ENCODE measurements at places on chromosomes 3 and 15.

DNA sequence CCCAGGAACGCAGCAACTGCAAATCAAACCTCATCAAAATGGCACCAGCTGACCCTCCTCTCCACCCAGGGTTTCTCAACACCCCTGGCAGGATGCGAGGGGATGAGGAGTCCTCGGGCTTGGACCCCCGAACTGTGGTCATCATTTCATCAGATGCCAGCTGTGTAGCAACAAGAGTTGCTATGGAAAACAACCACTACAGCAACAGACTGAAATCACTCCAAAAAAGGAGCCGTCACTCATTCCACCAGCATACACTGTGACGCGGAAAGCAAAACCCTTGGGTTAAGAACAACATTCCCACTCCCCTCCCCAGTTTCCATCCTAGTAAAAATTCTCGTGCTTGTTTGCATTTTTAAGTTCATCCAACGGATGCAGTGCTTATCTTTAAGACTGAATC lies 40.1 kb downstream of the VGLL4 start:
- no peak for DNase-seq

- no peak for DNase-seq
Measured at GRCh38 chr15:101448336-101448735, 41.2 kb downstream of the PCSK6 start.

DNA sequence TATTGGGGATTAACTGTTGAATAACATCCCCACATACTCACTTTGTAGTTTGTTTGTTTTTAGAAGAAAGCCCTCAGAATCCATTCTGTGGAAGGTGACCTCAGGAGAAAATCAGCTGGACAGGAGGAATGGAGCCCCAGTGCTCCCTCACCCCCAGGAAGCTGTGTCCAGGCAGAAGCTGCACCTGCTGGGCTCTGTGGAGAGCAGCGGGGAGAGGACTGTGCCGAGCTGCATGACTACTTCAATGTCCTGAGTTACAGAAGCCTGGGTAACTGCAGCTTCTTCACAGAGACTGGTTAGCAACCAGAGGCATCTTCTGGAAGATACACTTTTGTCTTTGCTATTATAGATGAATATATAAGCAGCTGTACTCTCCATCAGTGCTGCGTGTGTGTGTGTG lies 14.0 kb downstream of the TIGIT start:
- DNase-seq = no peak

GRCh38 chr3:71585131-71585530 lies 1.6 kb upstream of the FOXP1 start:
- no peak for DNase-seq

DNA sequence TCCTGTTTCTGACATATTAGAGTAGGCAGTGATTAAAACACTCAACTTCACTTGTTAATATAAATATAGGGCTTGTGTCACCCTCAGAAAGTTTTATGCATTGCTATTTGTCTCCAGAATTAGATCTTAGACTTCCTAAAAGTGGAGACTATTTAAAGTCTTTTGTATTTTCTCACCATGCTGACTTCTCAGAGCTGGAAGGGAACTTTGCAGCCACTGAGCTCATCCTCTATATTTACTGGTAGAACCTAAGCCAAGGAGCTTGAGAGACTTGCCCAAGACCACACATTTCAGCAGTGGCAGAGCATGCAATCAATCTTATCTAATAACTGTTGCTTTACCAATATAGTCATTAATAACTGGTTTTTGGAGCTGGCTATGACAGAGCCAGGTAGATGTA lies 53.2 kb downstream of the STAC start:
- DNase-seq = no peak

DNA sequence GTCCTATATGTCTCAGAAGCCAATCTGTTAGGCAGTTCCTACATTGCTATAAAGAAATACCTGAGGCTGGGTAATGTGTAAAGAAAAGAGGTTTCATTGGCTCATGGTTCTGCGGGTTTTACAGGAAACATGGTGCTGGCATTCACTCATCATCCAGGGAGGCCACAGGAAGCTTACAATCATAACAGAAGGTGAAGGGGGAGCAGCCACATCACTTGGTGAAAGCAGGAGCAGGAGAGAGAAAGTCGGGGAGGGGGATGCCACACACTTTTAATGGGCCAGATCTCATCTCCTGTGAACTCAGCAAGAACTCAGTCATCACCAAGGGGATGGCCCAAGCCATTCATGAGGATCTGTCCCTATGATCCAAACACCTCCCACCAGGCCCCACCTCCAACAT lies 9.1 kb downstream of the SLC49A4 start:
- DNase-seq = no peak

- peak; percentile 2 for DNase-seq
Measured at GRCh38 chr3:41198526-41198925, 779 bp upstream of the CTNNB1 start.

- no peak for DNase-seq
Measured at GRCh38 chr15:84819291-84819768, 2.2 kb downstream of the ALPK3 start.

GRCh38 chr15:57751177-57751800 lies 44.8 kb downstream of the POLR2M start:
- DNase-seq = no peak

- no peak for DNase-seq
Measured at GRCh38 chr3:117016378-117016777, 306.8 kb downstream of the TUSC7 start.

- DNase-seq = no peak
Measured at GRCh38 chr15:50786871-50787270, 21.4 kb upstream of the SPPL2A start.

DNA sequence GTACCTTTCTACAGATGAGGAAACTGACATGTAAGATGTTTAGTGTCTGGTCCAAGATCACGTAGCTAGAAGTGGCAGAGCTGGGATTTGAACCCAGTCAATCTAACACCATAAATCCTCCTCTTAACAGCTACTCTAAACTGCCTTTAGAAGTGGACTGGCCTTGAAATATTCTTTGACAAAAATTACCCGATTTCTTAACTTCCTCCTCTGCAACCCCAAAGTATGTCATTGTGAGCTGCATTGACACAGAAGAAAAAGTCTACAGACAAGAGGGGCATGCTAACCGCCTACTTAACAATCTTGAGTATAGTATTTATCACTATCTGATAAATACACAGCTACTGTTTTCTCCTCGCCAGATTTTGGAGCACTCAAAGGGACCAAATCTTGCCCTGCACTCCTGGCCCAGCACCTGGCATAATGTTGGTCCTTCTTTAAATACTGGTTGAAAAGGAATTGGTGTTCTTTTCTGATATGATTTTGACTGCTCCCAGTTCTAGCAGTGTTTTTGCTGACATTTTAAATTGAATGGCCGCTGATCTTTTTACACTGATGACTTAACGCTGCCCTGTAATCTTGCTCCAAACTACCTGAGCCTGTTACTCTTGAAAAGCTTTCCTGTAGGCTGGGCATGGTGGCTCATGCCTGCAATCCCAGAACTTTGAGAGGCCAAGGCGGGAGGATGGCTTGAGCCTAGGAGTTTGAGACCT lies 36.9 kb downstream of the ITPR1 start:
- DNase-seq = no peak

DNA sequence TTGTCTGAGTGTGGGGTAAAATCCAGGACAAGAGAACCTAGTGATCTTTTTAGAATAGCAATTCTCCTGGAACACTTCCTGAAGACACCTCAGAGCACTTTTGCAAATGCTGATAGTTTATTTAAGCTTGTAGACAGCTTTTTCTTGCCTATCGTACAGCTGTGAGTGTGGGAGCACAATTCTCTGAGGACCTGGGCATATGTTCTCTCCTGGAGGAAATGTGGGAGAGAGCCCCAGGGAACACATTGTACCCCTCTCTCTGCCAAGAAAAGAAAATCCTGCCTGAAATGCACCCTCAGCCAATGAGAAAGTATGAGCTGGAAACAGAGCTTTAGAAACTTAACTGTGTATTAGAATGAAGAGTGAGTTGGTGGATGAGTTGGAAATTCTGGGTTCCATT lies 308.3 kb upstream of the SEMA6D start:
- DNase-seq = no peak

GRCh38 chr3:168531116-168531515 lies 435.4 kb upstream of the GOLIM4 start:
- DNase-seq = no peak

- no peak for DNase-seq
Measured at GRCh38 chr3:37872413-37873160, 10.9 kb downstream of the CTDSPL start.

DNA sequence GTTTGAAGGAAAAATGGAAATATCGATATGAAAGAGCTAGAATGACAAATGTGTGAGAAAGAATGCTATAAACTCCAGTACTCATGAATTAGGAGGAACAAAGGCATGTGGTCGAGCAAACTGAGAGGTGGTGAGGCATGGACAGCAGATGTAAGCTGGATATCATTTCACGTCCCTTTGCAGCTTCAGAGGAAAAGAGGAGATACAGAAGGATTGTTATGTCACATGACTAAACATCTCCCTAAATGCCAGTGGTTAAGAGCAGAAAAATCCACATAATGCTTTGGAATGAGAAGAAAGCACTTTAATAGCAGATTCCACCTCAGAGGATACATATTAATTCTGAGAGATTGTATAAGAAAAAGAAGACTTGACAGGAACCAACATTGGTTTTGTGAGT lies 248.7 kb downstream of the ZIC4 start:
- DNase-seq = no peak

DNA sequence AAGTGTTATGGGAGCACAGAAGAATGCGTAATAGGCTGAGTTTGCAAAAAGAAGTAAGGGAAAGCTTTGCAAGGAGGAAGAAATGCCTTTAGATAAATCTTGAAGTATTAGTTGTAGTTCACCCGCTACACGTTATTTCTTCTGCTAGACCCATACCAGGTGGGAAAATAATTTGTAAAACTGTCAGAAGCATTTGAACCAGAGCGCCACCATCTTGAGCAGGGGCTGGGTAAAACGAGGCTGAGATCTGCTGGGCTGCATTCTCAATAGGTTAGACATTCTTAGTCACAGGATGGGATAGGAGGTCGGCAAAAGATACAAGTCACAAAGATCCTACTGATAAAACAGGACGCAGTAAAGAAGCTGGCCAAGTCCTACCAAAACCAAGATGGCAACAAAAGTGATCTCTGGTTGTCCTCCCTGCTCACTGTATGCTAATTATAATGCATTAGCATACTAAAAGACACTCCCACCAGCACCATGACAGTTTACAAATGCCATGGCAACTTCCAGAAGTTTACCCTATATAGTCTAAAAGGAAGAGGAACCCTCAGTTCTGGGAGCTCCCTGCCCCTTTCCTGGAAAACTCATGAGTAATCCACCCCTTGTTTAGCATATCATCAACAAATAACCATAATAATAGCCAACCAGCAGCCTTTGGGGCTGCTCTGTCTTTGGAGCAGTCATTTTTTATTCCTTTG lies 50.0 kb upstream of the ZNF280D start:
- DNase-seq = no peak

GRCh38 chr15:85937661-85938060 lies 142.0 kb upstream of the AGBL1 start:
- no peak for DNase-seq

- DNase-seq = no peak
Measured at GRCh38 chr3:48042071-48042760, 26.0 kb upstream of the MAP4 start.

GRCh38 chr15:44308889-44309288 lies 20.4 kb downstream of the GOLM2 start:
- DNase-seq = no peak

- no peak for DNase-seq
Measured at GRCh38 chr3:80097674-80098073, 329.9 kb upstream of the ROBO1 start.

DNA sequence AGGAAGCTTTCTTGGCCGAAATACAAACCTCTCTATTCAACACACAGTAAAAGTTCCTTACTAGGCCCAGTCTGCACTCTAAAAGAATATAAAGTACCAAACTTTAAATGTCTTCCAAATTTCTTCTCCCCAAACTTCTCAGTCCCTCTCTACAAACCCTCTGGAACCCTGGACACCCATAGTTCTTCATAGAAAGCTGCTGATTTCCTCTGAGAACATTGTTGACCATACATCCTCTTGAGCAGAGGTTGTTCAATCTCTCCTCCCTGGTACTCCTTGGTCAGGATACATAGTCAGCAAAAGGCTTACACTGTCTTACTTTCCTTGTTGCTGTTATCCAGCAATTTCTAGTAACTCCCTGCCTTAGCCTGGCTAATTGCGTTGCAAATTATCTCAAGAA lies 3.1 kb upstream of the ACAP2 start:
- DNase-seq = no peak

- no peak for DNase-seq
Measured at GRCh38 chr3:38842266-38842965, 26.4 kb upstream of the SCN10A start.

- DNase-seq = no peak
Measured at GRCh38 chr3:196867155-196867506, 589 bp upstream of the SENP5 start.

- no peak for DNase-seq
Measured at GRCh38 chr15:70196372-70197316, 98.9 kb upstream of the TLE3 start.

- no peak for DNase-seq
Measured at GRCh38 chr15:51799282-51800252, 29.9 kb upstream of the TMOD3 start.

DNA sequence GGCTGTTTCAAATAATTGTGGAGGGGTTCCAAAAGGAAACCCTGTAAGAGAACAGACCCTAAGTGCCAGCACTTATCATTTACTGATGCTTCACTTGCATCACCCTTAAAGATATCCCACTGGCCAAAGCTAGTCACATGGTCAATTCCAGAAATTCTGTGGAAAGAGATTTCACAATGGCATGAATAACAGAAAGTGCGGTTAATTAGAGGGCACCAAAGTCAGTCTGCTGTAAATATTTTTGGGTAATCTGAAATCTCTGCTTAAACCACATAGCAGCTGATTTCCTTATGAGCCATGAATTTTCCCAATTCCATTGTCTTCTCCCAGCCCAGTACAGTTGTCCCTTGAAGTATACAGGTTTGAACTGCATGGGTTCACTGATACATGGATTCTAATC lies 346.1 kb downstream of the SI start:
- no peak for DNase-seq

- no peak for DNase-seq
Measured at GRCh38 chr3:61796911-61797310, 235.5 kb downstream of the PTPRG start.

DNA sequence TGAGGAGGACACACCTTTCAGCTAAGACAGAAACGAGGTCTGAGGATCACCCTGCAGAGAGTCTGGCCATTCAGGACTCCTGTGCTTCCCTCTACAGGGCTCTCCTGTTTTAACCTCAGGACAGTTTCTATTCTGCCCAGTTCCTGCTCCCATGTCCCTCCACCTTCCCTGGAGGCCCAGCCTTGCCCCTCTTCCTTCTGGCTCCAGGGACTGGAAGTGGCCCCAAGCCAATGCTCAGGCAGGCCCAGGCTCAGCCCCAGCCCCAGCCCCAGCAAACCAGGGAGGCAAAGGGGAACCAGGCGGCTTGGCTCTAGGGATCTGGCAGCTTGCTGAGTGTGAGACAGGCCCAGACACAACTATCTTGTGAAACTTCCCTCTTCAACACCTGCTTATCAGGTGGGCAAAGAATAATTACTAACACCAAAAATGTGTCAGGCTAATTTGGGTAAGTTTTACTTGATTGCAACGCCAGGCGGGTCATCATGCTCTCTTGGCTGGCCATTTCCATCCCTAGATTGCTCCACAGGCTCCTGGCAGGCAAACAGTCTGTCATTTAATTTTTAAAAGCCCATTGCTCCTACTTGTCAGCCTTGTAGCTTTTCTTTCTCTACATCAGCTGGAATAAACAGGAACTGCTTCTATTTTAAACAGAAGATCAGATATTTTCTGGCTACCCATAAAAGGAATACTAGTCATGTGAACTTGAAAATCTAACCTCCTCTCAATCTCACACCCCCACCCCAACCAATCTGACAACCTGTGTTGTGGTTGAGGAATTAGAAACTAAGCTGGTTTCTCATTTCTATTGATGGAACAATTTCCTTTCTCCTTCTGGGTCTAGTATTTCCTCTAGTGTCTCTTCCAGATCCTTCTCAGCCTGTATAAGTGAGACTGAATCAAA lies 33.5 kb downstream of the UPK1B start:
- DNase-seq = no peak
